ENCODE measurements at places on chromosomes 16 and 17.

DNA sequence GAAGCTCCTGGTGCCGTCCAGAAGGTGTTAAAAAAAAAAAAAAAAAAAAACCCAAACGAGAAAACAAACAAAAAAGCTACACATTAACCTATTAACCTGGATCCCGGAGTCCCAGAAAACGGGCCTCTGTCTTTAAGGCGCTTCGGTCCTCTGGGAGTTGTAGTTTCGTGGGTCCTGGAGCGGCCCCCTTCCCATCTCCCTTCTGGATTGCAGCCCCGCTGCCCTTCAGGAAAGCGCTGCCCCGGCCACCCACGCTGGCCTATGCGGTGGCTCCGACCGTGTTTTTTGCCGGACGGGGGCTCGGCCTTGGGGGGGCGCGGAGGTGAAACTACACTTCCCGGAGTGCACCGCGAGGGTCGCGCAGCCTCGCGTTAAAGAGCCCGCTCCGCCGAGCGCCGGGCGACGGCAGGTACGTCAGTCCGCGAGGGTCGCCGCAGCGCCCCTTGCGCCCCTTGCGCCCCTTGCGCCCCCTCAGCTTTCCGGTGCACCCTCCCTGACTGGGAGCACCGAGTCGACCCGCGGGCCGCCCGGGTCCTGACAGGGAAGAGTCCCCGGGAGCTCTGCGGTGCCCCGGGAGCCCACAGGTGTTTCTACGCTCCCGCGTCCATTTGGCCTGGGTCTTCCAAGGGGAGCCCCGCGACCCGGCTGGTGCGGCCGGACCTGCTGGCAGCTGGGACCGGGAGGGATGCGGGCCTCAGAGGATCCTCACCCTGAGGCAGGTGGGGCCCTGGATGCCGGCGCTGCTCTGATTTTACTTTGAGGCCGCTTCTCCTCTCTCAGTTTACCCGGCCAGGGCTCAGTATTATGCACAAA, at the start of gene FCSK:
TSS of gene FCSK (plus strand) at position 374 of the 813 bp plus-strand sequence. CDS start 8,596 bp downstream, outside the sequence.
- no peak for DNase-seq

- no peak for DNase-seq
Measured at GRCh38 chr16:74451951-74452758, 30.9 kb upstream of the CLEC18B start.

DNA sequence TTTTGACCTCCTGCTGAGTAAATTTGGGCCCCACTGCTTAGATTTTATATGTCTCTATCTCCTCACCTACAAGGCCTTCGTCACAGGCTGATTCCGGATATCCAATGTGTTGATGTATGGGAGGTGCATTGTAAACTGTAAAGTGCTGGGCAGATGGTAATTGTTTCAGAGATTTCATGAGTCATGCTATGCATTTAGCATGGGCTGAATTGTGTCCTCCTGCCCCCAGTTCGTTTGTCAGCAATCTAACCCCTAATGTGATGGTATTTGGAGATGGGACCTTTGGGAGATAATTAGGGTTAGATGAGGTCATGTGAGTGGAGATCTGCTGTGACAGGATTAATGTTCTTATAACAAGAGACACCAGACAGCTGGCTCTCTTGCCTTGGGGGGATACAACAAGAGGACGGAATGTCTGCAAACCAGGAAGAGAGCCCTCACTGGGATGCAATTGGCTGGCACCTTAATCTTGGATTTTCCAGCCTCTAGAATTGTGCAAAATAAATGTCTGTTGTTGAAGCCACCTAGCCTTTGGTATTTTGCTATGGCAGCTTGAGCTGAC, 101.8 kb upstream of the NLRP1 start:
- no peak for DNase-seq

DNA sequence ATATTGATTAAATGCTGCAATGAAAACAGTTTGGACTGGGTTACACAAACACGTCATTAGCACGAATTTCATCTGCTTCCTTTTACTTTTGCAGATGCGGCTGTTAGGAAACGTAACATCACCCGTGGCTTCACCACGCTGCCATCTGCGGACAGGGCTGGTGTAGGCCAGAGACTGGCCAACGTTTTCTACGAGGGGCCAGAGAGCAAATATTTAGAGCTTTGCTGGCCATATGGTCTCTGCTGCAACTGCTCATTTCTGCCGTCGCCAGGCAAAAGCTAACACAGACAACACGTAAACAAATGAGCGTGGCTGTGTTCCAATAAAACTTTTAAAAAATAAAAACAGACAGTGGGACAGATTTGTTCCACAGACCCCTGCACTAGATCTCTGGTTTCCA, 96.6 kb downstream of the ENGASE start:
- DNase-seq: no peak

GRCh38 chr17:38602453-38602852, 3.3 kb downstream of the SRCIN1 start:
- DNase-seq: no peak

GRCh38 chr17:71948703-71949422, 172.0 kb upstream of the SOX9 start:
- DNase-seq: no peak

DNA sequence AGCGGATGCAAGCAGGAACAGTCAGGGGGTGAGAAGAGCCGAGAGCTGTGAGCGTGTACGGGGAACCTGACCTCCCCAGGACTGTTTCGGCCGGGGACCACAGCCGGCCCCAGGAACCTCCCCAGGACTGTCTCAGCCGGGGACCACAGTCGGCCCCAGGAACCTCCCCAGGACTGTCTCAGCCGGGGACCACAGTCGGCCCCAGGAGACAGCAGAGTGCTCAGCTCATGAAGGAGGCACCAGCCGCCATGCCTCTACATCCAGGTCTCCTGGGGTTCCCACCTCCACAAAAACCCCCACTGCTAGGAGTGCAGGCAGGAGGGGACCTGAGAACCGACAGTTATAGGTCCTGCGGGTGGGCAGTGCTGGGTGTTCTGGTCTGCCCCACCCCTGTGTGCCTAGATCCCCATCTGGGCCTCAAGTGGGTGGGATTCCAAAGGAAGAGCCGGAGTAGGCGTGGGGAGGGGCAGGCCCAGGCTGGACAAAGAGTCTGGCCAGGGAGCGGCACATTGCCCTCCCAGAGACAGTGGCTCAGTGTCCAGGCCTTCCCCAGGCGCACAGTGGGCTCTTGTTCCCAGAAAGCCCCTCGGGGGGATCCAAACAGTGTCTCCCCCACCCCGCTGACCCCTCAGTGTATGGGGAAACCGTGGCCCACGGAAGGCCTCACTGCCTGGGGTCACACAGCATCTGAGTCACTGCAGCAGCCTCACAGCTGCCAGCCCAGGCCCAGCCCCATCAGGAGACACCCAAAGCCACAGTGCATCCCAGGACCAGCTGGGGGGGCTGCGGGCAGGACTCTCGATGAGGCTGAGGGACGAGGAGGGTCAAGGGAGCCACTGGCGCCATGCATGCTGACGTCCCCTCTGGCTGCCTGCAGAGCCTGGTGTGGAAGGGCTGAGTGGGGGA, 4.3 kb downstream of the RHBDF1 start:
- no peak for DNase-seq

- DNase-seq: no peak
Measured at GRCh38 chr17:44502598-44503146, 534 bp downstream of the GPATCH8 start.

DNA sequence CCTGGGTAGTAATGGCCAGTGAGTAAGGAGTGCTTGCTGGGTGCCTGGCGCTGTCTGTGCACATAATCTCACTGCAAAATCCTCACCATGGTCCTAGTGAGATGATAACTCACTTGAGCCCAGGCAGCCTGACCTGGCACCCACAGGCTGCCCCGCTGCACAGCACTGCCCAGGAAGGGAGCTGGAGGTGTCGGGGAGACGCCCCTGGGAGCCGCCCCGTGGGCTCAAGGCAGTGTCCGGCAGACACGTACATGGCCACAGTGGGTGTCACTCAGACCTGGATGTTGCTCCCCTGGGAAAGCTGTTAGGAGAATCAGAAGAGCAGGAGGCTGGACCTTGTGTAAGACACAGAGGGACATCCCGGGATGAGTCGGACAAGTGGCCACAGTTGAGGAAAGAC, 44.2 kb downstream of the BEAN1 start:
- no peak for DNase-seq

GRCh38 chr17:29243792-29244191, 2.9 kb upstream of the CRYBA1 start:
- DNase-seq: no peak

- DNase-seq: no peak
Measured at GRCh38 chr16:4904942-4905615, 31.9 kb downstream of the PPL start.

DNA sequence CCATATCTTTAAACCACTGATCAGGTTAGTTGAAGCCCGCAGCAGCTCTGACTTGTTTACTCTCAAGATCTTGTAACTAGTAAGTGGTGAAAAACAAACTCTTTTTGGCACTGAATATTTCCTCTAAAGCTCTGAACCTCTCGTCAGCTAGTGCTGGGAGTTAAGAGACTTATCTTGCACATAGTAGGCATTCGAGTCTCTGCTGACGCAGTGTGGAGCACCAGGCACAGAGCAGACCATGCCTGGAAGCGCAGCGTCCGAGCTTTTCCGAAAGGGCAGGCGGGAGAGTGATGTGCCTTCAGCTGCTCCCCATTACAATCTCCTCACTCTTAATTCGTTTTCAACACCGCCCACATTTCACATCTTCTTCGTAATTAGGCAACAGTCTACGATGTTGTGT, 63.0 kb downstream of the SMG6 start:
- DNase-seq: no peak

DNA sequence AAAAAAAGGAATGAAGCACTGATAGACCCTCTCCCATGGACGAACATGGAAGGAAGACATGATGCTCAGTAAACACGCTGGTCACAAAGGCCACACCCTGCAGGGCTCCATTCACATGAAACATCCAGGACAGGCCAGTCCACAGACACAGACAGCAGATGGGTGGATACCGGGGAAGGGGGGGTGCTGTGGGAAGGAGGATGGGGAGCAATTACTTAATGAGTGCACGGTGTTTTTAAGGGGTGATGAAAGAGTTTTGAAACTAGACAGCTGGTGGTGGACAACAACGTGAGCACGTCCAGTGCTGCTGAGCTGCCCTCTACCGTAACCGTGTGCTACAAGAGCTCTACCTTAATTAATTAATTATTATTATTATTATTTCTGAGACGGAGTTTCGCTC, 6.0 kb upstream of the SLC16A3 start:
- DNase-seq: no peak

DNA sequence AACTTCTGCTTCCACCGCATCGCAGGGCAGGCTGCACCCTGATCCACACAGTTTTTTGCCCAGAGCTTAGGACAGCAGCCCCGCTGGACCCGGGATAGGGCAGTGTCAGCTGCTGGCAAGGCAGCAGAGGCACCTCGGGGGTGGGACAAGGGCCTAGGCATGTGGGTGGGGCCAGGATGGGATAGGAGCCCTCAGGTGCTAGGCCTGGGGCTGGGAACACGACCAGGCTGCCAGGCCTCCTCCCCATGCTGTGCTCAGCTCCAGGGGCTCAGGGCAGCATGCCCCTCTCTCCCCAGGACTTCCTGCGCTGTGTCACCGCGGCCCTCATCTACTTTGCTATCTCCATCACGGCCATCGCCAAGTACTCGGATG, 4.6 kb downstream of the CMTM3 start:
- DNase-seq: no peak

DNA sequence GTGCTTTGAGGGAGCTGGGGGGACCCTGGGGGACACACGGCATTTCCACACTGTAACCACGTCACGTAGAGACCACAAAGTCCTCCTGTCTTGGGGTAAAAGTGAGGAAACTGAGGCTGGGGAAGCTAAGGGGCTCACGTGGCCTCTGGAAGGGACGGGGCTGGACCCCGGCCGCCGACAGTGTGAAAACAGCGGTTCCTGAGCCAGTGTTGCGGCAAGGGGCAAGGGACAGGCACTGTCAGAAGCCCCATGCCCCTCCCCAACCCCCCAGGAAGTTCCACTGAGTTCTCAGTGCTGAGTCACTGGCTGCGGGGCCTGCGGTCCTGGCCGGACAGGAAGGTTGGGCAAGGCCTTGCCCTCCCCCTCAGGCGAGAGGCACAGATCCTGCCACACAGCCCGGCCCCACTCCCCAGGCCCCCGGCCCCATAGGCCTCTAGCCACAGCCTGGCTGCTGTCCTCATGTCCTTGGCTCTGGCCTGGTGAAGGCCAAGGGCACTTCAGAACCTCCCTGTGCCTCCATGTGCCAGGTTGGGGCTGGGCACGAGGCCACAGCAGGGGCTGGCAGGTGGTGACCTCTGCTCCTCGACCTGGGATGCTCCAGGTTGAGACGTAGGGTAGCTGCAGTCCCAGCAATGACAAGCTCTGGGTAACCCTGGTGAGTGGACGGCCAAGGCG, 5.0 kb upstream of the CCDC57 start:
- DNase-seq: no peak

- no peak for DNase-seq
Measured at GRCh38 chr17:81020443-81020766, 14.5 kb upstream of the BAIAP2 start.

GRCh38 chr16:85557083-85557970, 55.8 kb upstream of the GSE1 start:
- no peak for DNase-seq

DNA sequence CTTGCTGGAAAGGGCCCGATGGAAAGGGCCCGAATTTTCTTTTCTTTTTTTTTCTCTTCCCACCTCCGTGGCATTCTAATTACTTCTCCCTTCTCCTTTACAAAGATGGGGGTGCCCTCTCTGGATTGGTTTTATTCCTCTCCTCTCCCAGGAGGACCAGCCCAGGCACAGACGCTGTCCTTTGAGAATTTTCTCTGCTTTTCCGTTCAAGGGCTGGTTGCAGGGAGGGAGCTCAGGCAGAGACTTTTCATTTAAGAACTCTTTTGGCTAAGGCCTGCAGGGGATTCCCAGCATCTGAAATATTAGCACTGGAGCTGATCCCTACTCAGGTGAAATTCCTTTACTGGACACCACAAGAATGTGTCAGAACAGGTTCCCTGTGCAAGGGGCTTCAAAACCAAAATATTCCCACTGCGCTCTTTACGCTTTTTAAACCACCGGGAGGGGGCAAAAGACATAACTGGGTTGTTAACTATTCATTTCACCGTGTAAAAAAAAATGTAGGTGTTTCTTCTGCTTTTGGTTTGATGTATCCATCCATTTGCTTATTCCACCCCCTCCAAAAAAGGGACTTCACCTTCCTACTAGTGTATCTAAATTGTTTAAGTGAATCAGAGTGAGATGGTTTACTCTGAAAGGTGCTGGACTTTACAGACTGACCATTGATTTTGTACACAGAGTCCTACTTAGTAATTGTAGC, 1.4 kb downstream of the NFAT5 start:
- DNase-seq: no peak

- DNase-seq: no peak
Measured at GRCh38 chr17:42866216-42866615, 15.2 kb downstream of the AOC3 start.

DNA sequence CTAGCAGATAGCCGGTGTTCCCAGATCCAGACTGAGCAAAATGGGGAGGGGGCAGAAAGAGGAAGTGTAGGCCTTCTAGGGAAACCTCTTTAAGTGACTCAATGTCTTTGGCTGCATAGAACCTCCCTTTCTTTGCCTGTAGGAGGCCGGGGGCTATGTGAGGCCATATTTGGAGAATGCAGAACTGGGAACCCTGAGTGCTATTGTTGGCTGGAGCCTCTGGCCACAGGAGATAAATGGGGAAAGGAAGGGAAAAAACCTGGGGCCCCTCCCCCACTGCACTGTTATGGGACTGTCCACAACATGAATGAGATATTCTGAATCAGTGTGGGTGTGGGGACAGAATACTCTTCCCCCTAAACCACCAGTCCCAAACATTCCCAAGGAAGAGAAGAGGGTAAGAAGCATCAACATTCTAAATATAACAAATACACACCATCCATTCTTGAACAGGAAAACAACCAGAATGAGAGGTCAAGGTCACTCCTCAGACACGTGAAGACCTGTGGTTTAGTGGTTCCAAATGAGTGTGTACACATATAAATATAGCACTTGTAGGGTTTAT, 2.4 kb downstream of the VPS25 start:
- no peak for DNase-seq

- no peak for DNase-seq
Measured at GRCh38 chr17:57744195-57745170, 616 bp downstream of the CCDC182 start.

Measured in cortex of kidney (tissue), 1 donor.